Aorta (tissue), 5 donors: ENCODE measurements at places on chromosomes 5 and 9. TPM values are rescaled to one million over a fixed set of nuclear protein-coding genes. Genes with fewer than 3 reads are reported as not detected.

DNA sequence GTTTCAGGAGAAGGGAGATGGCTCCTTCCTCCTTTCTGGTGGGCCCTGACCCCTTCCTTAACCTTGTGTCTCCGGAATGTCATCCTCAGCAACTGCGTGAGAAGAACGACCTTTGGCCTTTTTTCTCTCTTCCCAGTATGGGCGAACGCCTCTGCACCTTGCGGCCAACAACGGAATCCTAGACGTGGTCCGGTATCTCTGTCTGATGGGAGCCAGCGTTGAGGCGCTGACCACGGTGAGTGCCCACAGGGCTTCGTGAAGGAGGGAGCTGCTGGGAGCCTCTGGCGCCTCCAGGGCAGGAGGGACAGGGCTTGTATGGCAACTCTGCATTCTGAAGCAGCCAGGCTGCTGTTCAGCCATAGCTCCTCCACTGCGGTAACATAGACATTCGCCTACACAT, 68.0 kb upstream of the CTSL start:
- DNase-seq = no peak

DNA sequence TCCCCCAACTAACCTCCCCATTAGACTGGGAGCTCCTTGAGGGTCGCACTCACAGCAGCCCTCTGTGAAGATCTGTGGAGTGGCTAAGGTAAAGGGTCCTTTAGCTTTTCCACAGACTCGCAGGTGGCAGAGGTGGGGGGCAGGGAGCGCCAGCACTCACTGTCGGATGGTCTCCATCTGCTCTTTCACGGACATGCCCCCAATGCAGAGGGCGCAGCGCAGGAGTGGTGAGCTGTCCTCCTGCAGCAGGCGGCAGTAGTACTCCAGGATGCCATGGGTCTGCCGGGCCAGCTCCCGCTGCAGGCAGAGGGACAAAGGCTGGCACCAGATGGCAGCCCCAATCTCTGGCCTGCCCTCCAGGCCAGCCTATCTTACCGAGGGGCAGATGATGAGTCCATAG, 2.2 kb downstream of the DDX41 start:
- DNase-seq = no peak

GRCh38 chr9:128001779-128002298, 21.1 kb upstream of the EEIG1 start:
- DNase-seq = no peak

DNA sequence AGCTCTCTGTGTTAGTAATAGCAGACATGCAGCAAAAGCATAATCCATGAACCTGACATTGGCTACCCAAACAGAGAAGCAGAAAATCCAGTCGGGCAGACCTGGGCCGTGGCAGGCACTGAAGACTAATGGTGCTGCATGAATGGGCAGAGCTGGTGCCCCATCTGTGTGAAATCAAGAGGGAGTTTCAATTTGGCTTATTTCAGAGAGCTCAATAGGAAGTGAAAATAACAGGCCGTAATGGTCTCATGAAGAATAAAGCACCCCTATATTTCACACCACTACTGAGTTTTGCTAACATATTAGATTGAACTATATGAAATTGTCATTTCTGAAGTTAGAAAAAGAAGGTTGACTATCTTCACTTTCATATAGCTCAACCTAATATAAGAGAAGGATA, 149.7 kb downstream of the ENC1 start:
- no peak for DNase-seq

GRCh38 chr5:129120158-129120581, 25.6 kb downstream of the ISOC1 start:
- no peak for DNase-seq

- no peak for DNase-seq
These were observed 9.9 kb downstream of the PLPP7 start for GRCh38 chr9:131299346-131299960.

Gene GLDC
- total RNA-seq = 1.4 TPM

Gene NUP214
- total RNA-seq = 53.2 TPM

Gene CNTFR
- 4.2 TPM for total RNA-seq
